ENCODE measurements at places on chromosomes 3 and 15.

DNA sequence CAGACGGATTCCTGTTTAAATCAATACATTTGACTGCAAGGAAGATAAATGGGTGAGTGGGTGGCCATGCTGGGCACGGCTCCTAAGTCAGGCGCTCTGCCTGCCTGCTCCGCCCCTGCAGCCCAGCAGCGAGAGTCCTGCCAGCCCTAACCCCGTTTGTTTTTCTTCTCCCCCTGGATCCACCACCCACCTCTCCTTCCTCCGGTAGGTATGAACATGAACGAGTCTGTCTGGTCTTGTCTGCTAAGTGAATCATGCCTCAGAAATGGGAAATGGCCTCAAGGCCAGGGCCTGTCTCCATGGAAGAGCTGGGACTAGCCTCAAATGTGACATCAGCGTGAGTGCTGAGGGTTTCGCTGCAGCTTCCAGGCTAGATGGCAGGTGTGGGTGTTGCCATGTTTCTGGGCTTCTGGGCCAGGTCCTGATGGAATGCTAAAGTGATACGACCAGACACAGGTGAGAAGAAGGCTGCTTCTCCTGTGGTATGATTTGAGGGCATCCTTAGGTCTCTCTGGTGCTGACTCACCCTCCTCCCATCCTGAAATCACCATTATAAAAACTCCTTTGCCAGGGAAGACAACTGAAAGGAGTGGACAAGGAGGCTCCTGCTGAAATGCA lies 5.6 kb upstream of the FEM1B start:
- DNase-seq, result no peak

DNA sequence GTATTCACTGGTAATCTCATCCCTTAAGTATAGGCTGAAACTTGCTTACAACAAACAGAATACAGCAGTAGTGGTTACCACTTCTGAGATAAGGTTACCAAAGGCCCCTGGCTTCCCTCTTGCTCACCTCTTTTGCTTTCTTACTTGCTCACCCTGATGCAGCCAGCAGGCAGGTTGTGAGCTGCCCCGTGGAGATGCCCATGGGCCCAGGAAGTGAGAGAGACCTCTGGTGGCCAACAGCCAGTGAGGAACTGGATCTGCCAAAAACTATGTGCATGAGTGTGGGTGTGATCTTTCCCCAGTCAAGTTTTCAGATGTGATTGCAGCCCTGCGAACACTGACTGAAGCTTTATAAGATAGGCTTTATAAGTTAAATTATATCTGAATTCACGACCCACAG lies 48.7 kb downstream of the NMNAT3 start:
- DNase-seq, result peak; percentile 72

DNA sequence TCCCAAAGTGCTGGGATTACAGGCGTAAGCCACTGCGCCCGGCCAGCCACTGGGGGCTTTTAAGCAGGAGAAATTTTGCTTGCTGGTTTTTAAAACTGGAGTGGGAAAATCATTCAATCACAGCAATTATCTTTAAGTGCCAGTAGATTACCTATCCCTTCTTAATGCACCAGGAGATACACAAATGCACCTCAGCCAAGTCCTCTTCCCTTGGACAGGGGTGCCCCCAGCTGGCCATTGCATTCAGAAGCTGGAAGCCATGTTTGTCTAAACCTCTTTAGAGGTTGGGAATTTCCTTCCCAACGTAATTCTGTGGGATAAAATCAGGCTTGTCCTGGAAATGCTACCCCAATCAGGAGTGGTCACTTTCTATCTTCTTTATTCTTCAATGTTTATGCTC lies 26.6 kb downstream of the MIX23 start:
- peak; percentile 79 for DNase-seq

- DNase-seq, result peak; percentile 7
Measured at GRCh38 chr3:58351920-58352319, 19.2 kb downstream of the PXK start.

- no peak for DNase-seq
Measured at GRCh38 chr3:52882377-52882776, 15.0 kb downstream of the STIMATE start.

DNA sequence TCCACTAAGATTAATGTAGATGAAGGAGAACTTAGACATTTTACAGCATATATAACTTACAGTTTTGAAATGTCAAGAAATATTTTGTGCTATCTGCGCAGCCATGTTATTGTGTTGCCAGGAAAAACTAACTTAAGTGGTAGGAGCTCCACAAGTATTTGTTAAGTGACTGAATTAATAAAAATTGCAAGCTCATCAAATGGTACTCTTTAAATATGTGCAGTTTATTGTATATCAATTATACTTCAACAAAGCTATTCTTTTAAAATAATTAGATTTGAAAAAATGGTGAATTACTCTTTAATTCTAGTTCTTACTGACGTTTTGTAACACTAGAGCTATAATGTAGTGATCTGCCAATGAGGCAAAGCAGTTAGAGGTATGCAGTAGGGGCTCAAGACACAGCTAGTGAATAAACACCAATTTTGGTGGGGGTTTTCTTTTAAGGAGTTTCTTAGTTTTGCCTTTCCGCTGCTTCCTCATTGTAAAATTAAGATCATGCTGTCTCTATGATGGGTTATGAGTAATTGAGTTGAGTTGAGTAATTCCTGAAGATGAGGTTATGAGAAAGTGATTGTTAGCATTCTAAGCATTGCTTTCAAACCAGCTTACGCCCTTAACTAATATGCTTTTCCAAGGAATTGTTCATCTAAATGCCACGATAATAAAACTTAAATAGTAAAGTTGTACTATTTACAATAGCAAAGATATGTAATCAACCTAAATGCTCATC lies 10.9 kb upstream of the LXN start:
- DNase-seq, result no peak

DNA sequence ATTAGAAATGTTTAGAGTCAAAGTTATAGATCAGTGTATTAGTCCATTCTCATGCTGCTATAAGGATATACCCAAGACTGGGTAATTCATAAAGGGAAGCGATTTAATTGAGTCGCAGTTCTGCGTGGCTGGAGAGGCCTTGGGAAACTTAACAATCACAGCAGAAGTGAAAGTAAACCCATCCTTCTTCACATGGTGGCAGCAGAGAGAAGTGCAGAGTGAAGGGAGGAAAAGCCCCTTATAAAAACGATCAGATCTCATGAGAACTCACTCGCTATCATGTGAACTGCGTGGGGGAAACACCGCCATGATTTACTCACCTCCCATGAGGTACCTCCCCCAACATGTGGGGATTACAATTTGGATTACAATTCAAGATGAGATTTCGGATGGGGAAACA lies 871.5 kb downstream of the DIPK2A start:
- DNase-seq, result peak; percentile 36

- DNase-seq, result no peak
Measured at GRCh38 chr15:41944313-41944940, 27.9 kb downstream of the EHD4 start.

DNA sequence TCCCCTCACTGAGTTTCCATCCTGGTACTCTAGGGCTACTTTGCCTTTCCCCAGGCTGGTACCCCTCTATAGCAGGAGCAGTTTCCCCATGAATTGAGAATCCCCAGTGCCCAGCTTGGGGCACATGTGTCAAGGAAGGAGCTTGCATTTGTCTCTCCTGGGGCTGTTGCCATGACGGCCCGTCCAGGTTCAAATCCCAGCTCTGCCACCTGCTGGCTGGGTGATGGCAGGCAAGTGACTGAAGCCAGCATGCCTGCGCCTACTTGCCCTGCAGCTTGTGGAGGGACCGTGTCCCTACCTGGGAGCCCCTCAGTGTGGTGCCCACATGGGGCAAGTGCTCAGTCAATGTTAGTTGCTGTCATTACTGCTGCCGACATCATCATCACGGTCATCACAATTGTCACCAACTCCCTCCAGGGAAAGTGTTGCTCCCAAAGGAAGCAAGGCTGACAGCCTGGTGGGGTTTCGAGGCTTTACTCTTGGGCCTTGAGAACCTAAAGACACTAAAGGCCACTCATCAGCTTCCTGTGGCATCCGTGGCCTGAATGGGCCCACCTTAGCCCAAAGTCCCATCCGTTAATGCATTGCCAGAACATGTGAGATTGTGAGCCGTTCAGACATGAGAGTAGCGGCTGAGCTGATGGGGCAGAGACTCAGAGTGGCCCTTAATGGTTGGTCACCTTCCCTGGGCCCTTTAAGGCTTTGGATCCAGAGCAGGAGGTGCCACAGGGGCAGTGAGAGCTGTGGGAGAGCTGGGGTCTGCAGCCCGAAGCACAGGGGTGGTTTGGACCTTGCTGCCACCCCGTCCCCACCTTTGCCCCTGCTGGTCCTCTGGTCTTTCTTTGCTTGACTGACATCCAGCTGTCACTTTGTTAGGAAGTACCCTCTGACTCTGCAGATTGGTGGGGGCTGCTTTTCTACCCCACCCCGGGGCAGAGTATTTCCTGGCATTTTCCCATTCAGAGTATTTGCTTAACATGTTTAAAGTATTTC lies 144.4 kb downstream of the DNAJB8 start:
- peak; percentile 60 for DNase-seq

DNA sequence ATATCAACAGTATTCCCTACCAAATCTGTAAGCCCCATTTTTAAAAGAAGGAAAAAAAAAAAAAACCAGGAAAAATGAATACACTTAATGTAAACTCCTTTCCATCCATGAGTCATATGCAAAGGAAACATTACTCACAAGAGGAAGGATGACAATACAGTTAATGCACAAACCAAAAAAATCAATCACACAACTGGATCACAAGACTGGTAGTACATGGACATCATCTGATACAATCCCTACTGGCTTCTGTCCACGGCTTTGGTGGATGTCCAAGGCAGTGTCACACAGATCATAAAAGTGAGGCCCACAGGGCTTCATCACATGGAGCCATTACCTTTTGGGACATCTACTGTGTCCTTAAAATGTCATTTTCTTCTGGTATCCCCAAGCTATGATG lies 44.0 kb downstream of the SUCLG2 start:
- no peak for DNase-seq

DNA sequence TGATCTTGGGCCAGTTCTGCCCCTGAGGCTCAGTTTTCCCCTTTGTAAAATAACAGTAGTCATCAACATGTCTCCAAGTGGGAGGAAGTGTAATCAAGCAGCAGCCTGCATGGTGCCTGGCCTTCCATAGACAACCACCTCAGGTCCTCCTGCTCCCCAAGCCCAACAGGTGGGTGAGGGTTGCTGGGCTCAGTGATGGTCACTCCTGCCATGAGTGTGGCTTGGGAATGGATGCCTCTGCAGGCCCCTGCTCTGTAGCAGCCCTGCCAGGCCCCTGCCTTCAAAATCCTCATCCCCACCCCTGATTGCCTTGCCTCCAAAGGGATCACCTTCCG lies 59.1 kb upstream of the SLC6A1 start:
- no peak for DNase-seq

GRCh38 chr3:28322464-28322863 lies 26.1 kb upstream of the ZCWPW2 start:
- no peak for DNase-seq

- DNase-seq, result peak; percentile 48
Measured at GRCh38 chr15:83283813-83284558, 478 bp downstream of the BNC1 start.

DNA sequence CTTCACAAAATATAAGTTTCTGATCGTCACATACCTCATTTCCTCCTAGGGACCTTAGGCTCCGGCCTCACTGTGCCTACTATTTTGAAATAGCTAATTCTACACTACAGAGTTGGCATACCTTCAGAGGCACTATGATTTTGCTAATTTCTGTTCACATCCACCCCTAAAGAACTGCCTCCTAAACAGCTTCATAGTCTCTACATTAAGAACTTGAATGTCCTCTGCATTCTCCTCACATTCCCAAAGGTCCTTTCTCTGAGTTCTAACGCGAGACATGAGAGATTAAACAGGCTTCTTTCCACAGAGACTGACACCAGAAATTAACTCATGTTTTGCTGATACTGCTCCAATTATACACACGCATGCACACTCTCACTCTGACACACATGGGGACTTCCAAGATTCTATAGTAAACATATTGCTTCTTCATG lies 75.5 kb downstream of the DLG1 start:
- no peak for DNase-seq

- no peak for DNase-seq
Measured at GRCh38 chr3:72907131-72907711, 19.4 kb downstream of the GXYLT2 start.

DNA sequence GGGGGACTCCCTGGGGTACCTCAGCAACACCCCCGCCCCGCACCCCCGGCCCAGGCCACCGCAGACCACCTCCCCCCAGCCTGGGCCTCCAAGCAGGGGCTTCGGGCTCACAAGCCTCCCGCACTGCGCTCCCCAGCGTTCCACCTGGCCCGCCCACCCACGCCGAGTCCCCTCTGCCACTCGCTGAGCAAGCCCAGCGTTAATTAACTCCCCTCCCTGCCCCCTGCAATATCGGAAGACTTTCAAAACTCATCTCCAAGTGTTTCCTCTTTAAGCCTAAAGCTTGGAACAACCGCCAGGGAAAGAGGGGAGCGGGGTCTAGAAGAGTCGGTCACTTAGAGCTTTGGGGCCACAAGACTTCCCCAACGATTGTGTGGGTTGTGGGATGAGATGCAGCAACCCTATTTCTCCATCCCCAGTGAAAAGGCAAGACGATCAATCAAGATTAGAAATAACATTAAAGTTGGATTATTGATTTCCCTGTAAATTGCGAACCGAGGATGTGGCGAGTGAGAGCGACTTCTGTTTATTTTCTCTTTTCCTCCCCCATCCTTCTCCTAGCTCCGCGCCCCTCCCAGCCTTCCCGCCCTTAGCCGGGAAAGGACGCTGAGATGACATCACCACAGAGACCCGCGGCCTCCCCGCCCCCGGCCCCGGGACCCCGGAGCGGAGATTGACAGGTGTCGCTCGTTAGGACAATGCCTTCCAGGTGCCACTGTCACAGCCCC lies 30.2 kb downstream of the NR2F2 start:
- DNase-seq, result peak; percentile 91

- DNase-seq, result no peak
Measured at GRCh38 chr3:122754929-122755328, 38.7 kb downstream of the HSPBAP1 start.

GRCh38 chr3:32423956-32424557 lies 32.4 kb downstream of the CMTM7 start:
- peak; percentile 19 for DNase-seq

DNA sequence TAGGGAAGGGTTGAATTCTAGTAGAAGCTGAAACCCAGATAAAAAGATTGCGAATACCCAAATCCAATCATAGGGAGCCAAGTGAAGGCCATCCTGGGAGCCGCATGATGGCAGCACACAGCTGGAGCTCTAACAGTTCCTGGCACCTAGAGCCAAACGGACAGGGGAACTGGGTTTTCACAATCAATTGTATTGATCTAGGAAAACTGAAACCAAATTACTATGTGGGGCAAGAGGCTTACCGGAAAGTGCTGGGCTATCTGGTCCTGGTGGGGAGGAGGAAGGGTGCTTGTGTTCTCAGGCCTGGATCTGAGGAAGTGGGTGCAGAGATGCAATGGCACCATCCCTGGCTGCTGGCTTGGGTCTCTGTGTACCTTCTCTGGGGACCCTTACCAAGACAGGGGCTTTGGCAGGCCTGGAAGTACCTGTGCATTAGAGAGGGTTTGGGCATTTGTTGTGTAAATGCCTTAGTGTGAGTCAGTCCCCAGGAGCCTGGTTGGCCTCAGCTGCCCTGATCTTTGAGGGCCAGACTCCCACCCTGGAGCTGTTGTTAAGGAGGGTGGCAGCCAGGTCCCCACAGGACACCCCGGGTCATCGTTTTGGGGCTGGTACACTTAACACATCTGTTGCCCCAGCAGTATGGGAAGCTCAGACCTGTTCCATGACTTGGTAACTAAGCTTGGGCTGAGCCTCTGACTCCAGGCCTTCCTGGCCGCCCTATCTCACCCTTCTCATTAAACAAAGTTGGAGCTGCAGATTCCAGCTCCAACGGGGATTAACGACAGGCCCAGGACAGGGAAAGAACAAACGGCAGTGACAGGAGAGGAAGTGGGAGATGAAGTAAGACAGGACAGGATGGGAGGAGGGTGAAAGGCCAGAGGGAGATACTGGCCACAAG lies 8.9 kb upstream of the FURIN start:
- DNase-seq, result no peak
